ENCODE measurements at places on chromosomes 12 and 14.

GRCh38 chr12:64102339-64102738 lies 119.8 kb downstream of the KICS2 start:
- no peak for DNase-seq

GRCh38 chr14:105629886-105630215 lies 103.5 kb downstream of the TMEM121 start:
- no peak for DNase-seq

DNA sequence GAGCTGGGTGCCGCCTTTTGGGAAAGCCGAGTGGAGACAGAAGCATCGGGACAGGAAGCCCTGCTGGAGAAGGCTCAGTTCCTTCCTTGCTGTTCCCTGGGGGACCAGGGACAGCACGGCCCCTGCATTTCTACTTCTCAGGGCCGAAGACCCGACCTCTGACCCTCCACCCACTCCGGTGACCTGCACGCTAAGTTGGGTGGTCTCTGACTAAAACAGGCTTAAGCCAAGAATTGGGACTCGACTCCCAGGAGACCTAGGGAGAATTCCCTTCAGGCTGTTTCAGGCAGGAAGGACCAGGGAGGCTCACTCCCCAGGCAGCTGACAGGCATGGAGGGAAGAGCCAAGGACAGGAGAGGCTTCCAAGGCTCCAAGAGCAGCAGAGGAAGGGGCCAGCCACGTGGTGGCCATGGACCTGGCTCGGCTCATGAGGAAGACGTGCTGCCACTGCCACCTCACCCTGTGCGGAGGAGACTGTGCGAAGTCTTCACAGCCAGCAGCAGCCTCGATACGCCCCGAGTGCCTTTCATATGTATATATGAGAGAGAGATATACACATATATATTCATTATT lies 43.9 kb downstream of the DCAF4 start:
- DNase-seq: no peak

DNA sequence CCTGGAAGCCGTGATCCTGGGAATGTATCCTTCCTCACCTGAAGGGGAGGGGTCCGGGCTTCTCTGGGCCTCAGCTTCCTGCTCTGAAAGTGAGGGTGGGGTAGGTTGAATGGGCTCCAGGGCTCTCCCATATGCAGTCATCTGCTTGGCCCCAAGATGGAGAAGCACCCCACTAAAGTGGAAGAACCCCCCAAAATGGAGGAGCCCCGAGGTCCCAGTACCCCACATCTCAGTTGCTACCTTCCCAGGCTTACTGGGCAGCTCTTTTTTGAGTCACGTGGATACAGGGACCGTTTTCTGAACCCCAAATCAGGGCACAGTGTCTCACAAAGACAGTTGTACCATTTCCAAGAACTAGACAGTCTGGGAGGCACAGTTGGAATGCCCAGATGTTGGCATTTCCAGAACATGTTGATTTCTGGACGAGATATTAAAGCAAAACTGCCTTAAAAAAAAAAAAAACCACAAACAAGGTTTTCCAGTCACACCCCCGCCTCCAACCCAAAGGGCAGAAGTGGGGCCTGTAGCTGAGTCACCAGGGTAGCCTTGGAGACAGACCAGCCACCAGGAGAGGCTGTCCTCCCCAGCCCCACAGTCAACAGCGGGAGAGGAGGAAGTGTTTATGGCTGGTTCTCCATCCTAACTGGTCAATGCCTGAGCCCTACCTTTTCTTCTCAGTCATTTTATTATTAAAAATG lies 12.1 kb downstream of the VASH1 start:
- DNase-seq: no peak

- no peak for DNase-seq
These were observed 122.3 kb upstream of the CPM start for GRCh38 chr12:69055280-69055679.

- peak; percentile 78 for DNase-seq
These were observed 11.7 kb downstream of the HDAC7 start for GRCh38 chr12:47808050-47808449.

- no peak for DNase-seq
These were observed 5.4 kb upstream of the NR4A1 start for GRCh38 chr12:52045794-52046199.
